ENCODE measurements at places on chromosomes 12 and 14. TPM values are rescaled to one million over a fixed set of nuclear protein-coding genes. Genes with fewer than 3 reads are reported as not detected.

The COCH gene
- total RNA-seq = 1.2 TPM

The CD69 gene
- total RNA-seq = 2.9 TPM

The MMP19 gene
- 23.3 TPM for total RNA-seq

The PMCH gene
- not detected for total RNA-seq

The TAS2R13 gene
- 0.44 TPM for total RNA-seq

The RERG gene
- 7.0 TPM for total RNA-seq

The WNT1 gene
- not detected for total RNA-seq

The DLK1 gene
- total RNA-seq = 3.3 TPM

The ETFBKMT gene
- 5.4 TPM for total RNA-seq

The CEBPE gene
- not detected for total RNA-seq

The TTC9 gene
- total RNA-seq = 1.2 TPM
